ENCODE measurements at places on chromosomes 2 and 18.

- no peak for DNase-seq
These were observed 48.8 kb downstream of the ANKMY1 start for GRCh38 chr2:240508832-240509545.

- no peak for DNase-seq
These were observed 54.3 kb upstream of the PKDCC start for GRCh38 chr2:41993435-41993925.

GRCh38 chr18:22446325-22446724 is 28.6 kb upstream of the CTAGE1 start:
- no peak for DNase-seq

GRCh38 chr2:235082578-235083338 is 130.9 kb downstream of the SH3BP4 start:
- no peak for DNase-seq

DNA sequence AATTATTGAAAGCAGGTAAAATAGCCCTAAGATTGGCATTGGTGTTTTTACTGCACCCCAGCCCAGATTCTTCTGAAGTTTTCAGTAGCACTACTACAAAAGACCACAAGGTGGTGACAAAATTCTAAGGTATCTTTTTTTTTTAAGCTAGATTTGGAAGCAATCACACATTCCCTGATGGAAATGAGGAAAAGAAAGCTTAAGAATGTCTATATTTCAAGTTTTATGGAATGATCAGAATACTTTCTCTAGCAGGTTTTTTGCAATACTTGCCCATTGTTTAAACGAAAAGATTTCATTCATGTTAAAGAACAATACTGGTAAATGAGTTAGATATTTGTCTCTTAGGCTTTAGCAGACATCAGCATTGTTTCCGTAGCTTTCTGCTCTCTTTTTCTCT is 32.1 kb upstream of the ZNF638 start:
- no peak for DNase-seq

- DNase-seq: no peak
These were observed 54.6 kb downstream of the ZFP36L2 start for GRCh38 chr2:43171789-43172188.

GRCh38 chr2:96817882-96818281 is 1.8 kb downstream of the CNNM3 start:
- no peak for DNase-seq

DNA sequence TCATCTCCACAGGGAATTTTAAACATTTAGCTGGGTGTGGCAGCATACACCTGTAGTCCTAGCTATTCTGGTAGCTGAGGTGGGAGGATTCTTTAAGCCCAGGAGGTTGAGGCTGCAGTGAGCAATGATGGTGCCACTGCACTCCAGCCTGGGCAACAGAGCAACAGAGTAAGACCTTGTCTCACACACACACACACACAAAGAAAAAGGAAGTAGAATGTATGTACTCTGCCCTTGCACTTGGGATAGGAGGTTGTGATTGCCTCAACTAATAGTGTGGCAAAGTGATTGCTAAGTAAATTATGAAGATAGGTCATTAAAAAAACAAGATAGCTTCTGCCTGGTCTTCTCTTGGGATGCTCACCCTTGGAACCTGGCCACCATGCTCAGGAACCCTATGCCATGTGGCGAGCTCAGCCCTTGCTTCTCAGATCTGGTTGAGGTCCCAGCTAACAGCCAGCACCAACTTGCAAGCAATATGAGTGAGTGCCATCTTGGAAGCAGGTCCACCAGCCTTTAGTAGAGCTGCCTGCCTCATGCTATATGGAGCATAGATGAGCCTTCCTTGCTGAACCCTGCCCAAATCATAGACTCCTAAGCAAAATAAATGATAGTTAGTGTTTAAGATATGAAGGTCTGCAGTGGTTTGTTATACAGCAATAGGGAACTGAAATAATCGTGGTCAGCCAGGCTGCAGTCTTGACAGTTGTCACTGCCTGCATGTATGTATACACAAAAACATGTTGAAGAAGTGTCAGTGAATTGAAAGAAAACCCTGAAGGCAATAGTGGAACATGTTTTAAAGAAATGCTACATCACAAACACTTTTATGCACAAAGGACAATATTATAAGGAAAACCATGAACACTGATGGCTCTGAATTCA is 30.1 kb upstream of the PNO1 start:
- DNase-seq: no peak

GRCh38 chr2:203988500-203989260 is 52.1 kb downstream of the ICOS start:
- no peak for DNase-seq

GRCh38 chr2:59339837-59340207 is 1098.7 kb upstream of the FANCL start:
- DNase-seq: no peak

DNA sequence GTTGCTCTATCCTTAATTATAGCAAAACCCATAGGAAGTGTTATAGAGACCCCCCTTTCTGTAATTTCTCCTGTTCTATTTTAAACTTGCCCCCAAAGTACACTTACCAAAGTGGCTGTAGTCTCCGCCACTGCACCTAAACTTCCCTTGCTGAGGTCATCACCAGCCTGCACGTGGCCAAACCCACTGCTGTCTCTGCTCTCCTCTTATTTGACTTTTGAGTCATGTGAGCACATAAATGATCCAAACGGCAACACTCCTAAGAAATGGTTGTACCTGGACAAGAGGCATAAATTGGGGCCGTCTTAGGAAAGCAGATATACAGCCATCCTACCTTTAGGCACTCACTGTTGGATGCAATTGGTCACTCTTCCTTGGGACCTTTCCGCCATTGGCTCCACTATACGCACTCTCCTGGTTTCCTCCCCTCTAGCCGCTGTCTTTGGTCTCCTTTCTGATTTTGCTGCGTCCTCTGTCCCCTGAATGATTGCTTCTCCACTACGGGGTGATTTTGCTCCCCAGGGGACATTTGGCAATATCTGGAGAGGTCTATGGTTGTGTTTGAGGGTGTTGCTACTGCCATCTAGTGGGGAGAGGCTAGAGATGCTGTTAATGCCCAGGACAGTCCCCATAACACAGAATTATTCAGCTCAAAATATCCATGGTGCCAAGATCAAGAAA is 19.2 kb upstream of the IL36G start:
- no peak for DNase-seq

GRCh38 chr2:149616681-149617456 is 29.3 kb upstream of the MMADHC start:
- no peak for DNase-seq

DNA sequence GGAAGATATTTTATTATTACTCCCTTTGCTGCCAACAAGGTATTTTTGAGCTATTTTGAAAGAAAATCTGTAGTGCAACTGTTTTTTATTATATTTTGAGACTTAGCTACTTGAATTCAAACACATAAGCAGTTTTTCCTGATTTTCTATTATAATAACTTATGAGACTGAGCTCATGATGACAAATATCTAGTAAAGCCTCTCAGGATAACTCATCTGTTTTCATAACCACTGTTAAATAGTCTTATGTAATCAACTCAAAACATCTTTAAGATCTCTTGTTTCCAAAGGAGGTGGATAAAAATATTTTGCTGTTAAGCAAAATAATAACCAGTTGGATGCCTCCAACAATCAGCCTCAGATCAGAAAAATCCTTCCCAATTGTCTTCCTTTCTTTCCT is 21.9 kb upstream of the PPP1CB start:
- no peak for DNase-seq

DNA sequence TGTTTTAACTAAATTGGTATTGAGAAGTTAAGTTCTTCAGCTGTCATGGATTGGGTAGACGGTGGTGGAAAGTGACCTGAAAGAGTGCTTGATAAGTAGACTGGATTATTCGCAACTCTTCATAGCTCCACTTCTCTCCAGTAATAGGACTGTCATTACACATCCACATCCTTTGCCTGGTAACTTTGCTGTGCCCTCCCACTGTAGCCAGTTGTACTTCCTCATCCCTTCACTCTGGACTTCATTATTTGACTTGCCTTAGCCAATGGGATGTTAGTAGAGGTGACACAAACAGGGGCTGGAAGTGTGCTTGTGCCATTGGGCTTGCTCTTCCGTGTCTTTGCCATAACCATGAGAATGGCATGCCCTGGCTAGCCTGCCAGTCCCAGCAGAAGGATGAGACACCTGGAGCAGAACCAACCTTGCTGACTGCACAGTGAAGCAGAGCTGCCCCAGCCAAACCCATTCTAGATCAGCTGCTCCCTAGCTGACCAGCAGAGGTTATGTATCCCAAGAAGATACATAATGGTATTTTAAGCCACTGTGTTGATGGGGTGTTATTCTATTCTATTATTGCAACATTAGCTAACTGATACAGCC is 16.9 kb downstream of the QPCT start:
- no peak for DNase-seq

- no peak for DNase-seq
These were observed 79.0 kb upstream of the NOSTRIN start for GRCh38 chr2:168723275-168723899.

DNA sequence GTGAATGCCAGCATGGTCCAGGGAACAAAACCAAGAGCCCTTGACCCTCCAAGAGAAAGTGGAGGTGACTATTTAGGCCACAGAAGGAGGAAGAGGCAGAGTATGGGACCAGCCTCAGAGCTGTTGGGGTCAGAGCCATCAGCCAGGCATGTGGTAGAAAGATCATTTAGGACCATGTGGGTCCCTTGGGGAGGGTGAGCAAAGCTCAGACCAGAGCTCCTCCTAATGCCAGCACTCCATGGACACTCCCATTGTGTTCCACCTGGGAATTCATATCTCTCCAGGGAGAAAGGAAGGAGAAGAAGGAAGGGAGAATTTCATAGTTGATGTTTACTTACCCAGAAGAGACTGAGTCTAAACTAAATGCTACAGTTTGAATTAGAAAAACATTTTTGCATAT is 73.2 kb downstream of the CYBRD1 start:
- no peak for DNase-seq

- DNase-seq: no peak
These were observed 132.1 kb downstream of the SH3RF3 start for GRCh38 chr2:109260886-109261700.

GRCh38 chr2:6676241-6676640 is 189.5 kb downstream of the CMPK2 start:
- no peak for DNase-seq

DNA sequence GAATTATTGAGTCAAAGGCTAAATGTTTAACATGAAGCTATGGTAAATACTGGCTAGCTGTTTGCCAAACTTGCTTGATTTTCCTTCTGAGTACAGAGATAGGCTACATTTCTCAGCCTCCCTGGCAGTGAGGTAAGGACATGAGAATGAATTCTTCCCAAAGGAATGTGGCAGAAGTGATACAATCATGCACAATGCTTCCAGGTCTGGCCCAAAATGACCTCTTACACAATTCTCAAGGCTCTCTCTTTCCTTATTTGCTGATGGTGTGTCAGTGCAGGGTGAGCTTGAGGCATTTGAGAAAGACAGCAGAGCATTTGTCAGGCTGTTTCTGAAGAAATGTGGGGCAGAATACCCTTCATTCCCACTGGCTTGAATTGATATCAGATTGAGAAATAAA is 95.6 kb upstream of the NABP1 start:
- no peak for DNase-seq

GRCh38 chr2:20167356-20167755 is 57.6 kb downstream of the SDC1 start:
- DNase-seq: no peak

- DNase-seq: no peak
These were observed 163.1 kb downstream of the ANTXR1 start for GRCh38 chr2:69175790-69176715.

- DNase-seq: no peak
These were observed 19.0 kb downstream of the VIL1 start for GRCh38 chr2:218437969-218438368.

GRCh38 chr2:157480182-157480961 is 36.5 kb upstream of the CYTIP start:
- no peak for DNase-seq

DNA sequence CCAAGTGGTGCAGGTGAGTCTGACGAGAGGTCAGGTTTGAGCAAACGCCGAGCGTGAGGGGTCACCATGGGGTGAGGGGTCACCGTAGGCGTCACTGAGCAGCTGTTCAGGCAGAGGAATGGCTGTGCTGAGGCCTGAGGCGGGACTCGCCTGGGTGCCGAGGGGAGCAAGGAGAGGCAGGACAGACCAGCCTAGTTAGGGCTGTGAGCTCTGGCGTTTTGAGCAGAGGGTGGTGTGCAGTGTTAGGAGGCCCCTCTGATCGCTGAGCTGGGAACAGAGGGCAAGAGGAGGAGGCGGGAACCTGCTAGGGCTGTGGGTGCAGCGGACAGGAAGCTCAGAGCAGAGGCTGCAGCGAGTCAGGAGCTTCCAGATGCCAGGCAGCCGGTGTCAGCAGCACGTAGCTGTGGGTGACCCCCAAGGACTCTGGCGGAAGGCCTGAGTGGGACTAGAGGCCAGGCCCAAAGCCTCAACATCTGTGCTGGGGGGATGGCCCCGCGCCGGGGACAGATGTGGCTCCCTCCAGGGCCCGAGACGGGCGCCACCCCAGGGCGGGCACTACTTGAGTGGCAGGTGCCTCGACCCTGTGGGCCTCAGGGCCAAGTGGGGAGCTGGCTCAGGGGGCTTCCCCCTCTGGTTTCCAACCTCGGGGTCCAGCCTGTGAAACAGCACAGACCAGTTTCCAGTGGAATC is 55.7 kb downstream of the KCNG2 start:
- DNase-seq: no peak

DNA sequence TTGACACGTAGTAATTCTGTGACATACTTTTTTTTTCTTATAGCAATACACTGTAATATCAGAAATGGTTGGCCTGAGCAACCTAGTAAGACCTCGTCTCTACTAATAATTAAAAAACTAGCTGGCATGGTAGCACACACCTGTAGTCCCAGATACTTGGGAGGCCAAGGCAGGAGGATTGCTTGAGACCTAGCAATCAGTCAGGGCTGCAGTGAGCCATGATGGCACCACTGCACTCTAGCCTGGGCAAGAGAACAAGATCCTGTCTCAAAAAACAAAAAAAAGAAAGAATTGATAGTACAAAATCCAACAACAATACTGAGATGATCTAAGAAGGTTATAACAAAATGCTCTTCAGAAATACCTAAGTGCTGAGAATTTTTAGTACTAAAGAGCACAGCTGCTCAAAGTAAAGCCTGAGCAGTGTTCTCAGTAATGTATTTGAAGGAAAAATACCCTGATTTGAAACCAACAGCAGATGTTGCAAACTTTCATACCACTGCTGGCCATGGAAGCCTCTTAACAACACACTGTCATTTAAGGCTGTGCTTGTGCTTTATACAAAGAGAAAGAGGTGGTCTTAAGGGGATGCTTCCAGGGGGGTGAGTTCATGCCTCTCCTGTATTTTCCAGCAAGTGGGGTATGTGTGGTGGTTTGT is 132.6 kb upstream of the CDCA7 start:
- DNase-seq: no peak

- no peak for DNase-seq
These were observed 30.0 kb downstream of the EN1 start for GRCh38 chr2:118817469-118817868.

- DNase-seq: no peak
These were observed at the start of gene FABP1 for GRCh38 chr2:88127888-88128653. TSS of gene FABP1 (minus strand) at chr2:88128062. CDS start at chr2:88128017, 45 bp downstream.
